ENCODE measurements at places on chromosomes 1 and 21.

DNA sequence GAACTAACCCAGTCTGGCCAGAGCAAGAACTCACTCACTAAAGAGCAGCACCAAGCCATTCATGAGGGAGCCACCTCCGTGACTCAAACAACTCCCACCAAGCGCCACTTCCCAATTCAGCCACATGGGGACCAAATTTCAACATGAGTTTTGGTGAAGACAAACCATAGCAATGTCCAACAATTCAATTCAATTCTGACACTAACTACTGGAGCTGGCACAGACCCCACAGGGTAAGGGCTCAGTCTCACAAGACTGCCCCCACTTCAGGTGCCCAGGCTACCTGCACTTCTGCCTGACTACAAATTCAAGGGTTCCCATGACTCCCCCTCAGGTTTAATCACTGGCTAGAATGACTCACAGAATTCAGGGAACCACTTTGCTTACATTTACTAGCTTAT is 48.8 kb upstream of the RAP1A start:
- no peaks in the 10 kb centered on the region for H3K4me1 ChIP-seq
- H3K36me3 ChIP-seq: no peaks in the 10 kb centered on the region
- H3K27me3 ChIP-seq: no peaks in the 10 kb centered on the region
- H3K27ac ChIP-seq: no peak overlapping the region

DNA sequence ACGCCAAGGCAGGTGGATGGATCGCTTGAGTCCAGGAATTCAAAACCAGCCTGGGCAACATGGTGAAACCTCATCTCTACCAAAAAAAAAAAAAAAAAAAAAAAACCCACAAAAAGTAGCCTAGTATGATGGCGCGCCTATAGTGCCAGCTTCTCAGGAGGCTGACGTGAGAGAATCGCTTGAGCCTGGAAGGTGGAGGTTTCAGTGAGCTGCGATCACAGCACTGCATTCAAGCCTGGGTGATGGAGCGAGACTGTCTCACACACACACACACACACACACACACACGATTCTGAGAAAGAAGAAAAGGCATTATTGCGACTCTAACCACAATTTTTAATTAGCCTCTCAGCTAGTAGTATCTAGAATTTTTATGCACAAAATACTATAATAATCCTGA is 86.5 kb downstream of the RASAL2 start:
- H3K27ac ChIP-seq: no peak overlapping the region
- DNase-seq: no peak
- peaks cover 20% of the 10 kb centered on the region for H3K4me1 ChIP-seq
- H3K27me3 ChIP-seq: no peaks in the 10 kb centered on the region

GRCh38 chr1:87872189-87872588 is 543.5 kb downstream of the LMO4 start:
- H3K4me3 ChIP-seq: no peak overlapping the region
- H3K4me1 ChIP-seq: peaks cover 5% of the 10 kb centered on the region
- H3K27me3 ChIP-seq: no peaks in the 10 kb centered on the region

GRCh38 chr1:27316860-27317259 is 5.1 kb upstream of the TMEM222 start:
- DNase-seq: no peak
- H3K4me1 ChIP-seq: peaks cover 7% of the 10 kb centered on the region
- H3K27me3 ChIP-seq: peaks cover 4% of the 10 kb centered on the region
- no peaks in the 10 kb centered on the region for H3K36me3 ChIP-seq
- H3K27ac ChIP-seq: no peak overlapping the region

GRCh38 chr1:115790846-115791245 is 22.3 kb upstream of the CASQ2 start:
- peaks cover 4% of the 10 kb centered on the region for H3K36me3 ChIP-seq
- H3K4me1 ChIP-seq: no peaks in the 10 kb centered on the region
- no peak overlapping the region for H3K4me3 ChIP-seq
- DNase-seq: no peak

- no peaks in the 10 kb centered on the region for H3K4me1 ChIP-seq
- H3K36me3 ChIP-seq: no peaks in the 10 kb centered on the region
- no peak overlapping the region for H3K27ac ChIP-seq
- peaks cover 2% of the 10 kb centered on the region for H3K27me3 ChIP-seq
Measured at GRCh38 chr1:68409426-68409825, 40.3 kb downstream of the RPE65 start.

- H3K4me1 ChIP-seq: no peaks in the 10 kb centered on the region
- no peak for DNase-seq
- peaks cover 29% of the 10 kb centered on the region for H3K27me3 ChIP-seq
- H3K4me3 ChIP-seq: no peak overlapping the region
Measured at GRCh38 chr1:157469752-157470675, 82.3 kb downstream of the FCRL5 start.

GRCh38 chr1:40038697-40039096 is 1.8 kb upstream of the CAP1 start:
- DNase-seq: no peak
- H3K4me1 ChIP-seq: peaks cover 55% of the 10 kb centered on the region
- H3K4me3 ChIP-seq: no peak overlapping the region
- peaks cover 11% of the 10 kb centered on the region for H3K36me3 ChIP-seq
- peak overlapping the region; percentile 99 for H3K27ac ChIP-seq
- no peaks in the 10 kb centered on the region for H3K27me3 ChIP-seq

DNA sequence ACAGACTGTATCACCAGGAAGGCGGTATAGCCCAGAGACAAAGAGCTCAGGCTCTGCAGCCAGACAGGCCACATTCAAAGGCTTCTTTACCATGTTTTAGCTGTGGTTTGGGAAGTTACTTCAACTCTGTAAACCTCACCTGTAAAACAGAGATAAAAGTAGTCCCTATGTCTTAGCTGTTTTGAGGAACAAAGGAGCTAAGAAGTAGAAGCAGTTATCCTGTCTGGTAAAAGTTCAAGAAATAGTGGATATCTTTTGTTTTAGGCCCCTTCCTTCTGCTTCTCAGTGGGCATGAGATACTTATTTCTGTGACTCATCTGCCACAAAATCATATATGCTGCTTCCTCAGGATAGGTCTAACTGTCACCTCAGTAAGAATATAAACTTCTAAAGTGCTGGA is 6.5 kb downstream of the CD34 start:
- no peaks in the 10 kb centered on the region for H3K4me1 ChIP-seq
- no peaks in the 10 kb centered on the region for H3K27me3 ChIP-seq
- H3K36me3 ChIP-seq: no peaks in the 10 kb centered on the region
- H3K4me3 ChIP-seq: no peak overlapping the region

All from chondrocyte (in vitro differentiated cells).